ENCODE measurements at places on chromosomes 12 and 14. TPM values are rescaled to one million over a fixed set of nuclear protein-coding genes. Genes with fewer than 3 reads are reported as not detected.

The OAS3 gene
- 18.1 TPM for total RNA-seq

The MIP gene
- total RNA-seq = not detected

DNA sequence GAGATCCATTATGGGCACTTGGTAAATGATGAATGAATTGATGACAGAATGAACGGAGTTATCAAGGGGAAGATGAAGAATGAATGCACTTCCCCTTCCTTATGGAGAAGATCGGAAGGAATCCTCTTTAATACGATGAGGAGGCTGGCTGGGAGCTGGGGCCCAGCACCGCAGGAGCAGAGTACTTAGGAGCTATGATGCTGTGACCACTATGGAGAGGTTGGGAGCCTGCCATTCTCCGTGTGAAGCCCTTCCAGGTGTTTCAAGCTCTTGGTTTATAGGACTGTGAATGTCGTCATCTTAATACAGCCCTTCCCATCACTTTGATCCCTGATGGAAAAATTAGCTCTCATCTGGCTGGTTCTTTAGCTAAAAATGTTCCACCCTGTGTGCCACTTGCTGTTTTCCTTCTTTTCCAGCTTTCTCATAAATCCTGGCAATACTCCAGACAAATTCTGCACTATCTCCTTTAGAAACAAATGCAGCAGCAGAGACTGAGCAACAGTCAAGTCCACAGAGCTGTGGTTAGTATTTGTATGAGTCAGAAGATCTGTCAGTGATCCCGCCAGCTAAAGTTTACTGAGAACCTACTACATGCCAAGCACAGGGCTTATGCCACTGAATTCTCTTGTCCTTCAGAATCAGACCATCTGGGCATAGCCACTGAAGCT is 263.1 kb upstream of the CRY1 start:
- H3K36me3 ChIP-seq = no peaks in the 10 kb centered on the region
- no peak overlapping the region for H3K4me3 ChIP-seq
- H3K27me3 ChIP-seq = no peaks in the 10 kb centered on the region
- no peaks in the 10 kb centered on the region for H3K4me1 ChIP-seq
- DNase-seq = no peak
- no peak overlapping the region for H3K27ac ChIP-seq

DNA sequence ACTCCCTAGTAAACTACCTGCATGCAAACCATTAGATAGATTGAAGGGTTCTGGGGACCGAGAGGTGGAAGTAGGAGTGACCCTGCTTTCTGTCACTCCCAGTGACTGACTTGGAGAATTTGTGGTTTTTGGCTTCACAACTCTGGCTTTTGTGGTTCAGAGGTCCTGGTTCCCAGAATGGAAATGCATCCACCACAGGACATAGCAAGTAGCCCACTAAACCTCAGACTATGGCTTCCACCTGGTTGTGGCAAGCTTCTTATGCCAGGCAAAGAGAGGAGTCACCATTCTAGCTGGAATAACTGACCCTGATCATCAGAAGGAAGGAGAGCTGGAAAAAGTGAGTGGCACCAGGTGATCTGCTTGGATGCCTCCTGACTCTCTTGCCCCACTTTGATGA is 162.4 kb upstream of the TMEM260 start:
- no peaks in the 10 kb centered on the region for H3K36me3 ChIP-seq
- no peaks in the 10 kb centered on the region for H3K27me3 ChIP-seq
- no peaks in the 10 kb centered on the region for H3K4me1 ChIP-seq

GRCh38 chr14:58796242-58797009 is 158.7 kb downstream of the DACT1 start:
- no peak overlapping the region for H3K4me3 ChIP-seq
- no peaks in the 10 kb centered on the region for H3K27me3 ChIP-seq
- DNase-seq = no peak
- peaks cover 9% of the 10 kb centered on the region for H3K4me1 ChIP-seq
- no peak overlapping the region for H3K27ac ChIP-seq

The LMO3 gene
- total RNA-seq = 46.2 TPM

DNA sequence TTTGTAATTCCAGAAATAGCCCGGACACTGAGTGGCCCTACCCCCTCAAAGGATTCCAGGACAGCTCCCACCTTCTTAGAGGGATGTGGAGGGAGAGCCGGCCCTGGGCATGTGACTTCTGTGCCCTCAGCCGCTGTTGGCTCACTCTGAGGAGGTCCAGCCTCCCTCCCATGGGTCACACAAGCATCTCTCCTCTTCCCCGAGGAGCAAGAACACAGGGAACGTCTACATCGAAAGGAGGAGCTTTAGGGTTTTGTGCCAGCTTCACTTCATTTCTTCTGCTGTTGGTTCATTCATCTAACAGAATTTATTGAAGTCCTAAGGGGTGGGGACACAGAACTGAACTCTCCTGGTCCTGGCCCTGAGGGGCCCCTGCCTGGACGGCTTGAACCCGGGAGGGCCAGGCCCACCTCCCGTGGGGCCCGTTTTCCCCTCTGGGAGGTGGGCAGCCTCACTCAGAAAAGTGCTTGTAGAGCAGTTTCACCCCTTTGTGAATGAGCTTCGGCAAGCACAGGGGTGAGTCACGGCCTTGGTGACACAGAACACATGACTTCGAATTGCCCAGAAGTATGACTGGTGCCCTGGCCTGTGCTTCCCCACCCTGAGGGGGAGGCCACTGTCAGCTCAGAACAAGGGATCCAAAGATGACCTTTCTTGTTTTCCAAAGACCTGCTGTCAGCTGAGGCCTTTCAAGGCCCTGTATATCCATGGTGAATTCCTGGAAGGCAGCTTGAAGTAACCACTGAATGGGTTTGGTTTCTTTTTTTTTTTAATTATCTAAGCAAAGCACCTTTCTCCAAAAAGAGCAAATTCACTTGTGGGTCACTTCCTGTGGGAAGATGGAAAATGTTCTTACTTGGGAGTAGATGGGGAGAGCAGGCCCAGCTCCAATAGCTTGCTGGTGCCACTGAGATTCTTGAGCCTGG is 39.2 kb downstream of the NFKBIA start:
- H3K4me3 ChIP-seq = no peak overlapping the region
- no peaks in the 10 kb centered on the region for H3K27me3 ChIP-seq
- H3K36me3 ChIP-seq = no peaks in the 10 kb centered on the region
- H3K27ac ChIP-seq = no peak overlapping the region

GRCh38 chr12:238116-238515 is 24.2 kb upstream of the SLC6A12 start:
- H3K27me3 ChIP-seq = no peaks in the 10 kb centered on the region
- no peak for DNase-seq
- no peaks in the 10 kb centered on the region for H3K4me1 ChIP-seq
- H3K4me3 ChIP-seq = no peak overlapping the region

GRCh38 chr12:7899755-7900154 is 27.0 kb upstream of the SLC2A14 start:
- H3K4me1 ChIP-seq = no peaks in the 10 kb centered on the region
- no peak for DNase-seq
- no peak overlapping the region for H3K4me3 ChIP-seq
- no peaks in the 10 kb centered on the region for H3K27me3 ChIP-seq
- H3K36me3 ChIP-seq = no peaks in the 10 kb centered on the region
- no peak overlapping the region for H3K27ac ChIP-seq

DNA sequence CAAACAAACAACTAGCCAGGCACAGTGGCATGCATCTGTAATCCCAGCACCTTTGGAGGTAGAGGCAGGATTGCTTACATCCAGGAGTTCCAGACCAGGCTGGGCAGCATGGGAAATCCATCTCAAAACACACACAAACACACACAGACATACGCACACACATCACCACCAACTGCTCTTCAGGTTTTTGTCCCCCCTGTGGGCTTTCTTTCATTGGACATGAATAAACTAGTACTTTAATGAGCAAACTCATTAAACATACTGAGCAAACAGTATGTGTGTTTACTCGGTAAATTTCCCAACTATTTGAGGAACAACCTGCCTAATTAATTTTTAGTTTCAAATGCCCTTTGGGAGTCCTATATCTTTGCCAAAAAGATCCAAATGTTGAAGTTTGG is 10.1 kb upstream of the RASSF3 start:
- H3K4me3 ChIP-seq = no peak overlapping the region
- DNase-seq = no peak
- H3K36me3 ChIP-seq = no peaks in the 10 kb centered on the region

DNA sequence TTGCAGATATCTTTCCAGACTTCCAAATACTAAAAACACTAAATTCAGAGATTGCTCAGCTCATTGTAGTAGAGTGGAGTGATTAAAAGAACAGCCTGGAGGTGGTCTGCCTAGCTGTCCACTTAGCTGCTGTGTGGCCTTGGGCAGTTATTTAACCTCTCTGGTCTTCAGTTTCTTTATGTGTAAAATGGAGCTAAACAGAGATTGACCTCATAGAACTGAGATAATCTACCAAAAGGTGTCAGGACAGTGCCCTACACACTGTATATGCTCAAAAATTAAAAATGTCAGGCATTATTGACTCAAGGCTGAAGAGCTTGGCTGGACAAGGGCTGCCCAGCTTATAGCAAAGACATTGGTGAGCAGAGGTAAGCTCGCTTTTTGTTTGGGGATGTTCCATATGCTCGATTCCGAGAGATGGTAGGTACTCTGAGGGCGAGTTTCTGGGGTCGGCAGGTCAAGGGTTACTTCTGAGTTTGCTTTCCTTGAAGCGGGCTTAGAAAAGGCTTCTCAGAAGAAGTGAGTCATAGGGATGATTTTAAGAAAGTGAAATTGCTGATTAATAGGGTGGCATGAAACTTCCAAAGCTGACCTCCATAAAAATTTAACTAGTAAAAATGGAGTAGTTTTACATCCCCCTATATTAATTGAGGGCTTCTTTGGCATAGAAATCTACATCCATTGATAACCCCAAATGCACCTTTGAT is 107.5 kb downstream of the GPATCH2L start:
- H3K4me3 ChIP-seq = no peak overlapping the region
- no peaks in the 10 kb centered on the region for H3K4me1 ChIP-seq
- no peaks in the 10 kb centered on the region for H3K27me3 ChIP-seq
- no peak overlapping the region for H3K27ac ChIP-seq
- DNase-seq = no peak
- H3K36me3 ChIP-seq = no peaks in the 10 kb centered on the region

GRCh38 chr12:13130981-13131380 is 27.5 kb upstream of the GSG1 start:
- no peaks in the 10 kb centered on the region for H3K36me3 ChIP-seq
- no peak overlapping the region for H3K4me3 ChIP-seq
- peaks cover 7% of the 10 kb centered on the region for H3K4me1 ChIP-seq
- DNase-seq = no peak
- peak overlapping the region; percentile 3 for H3K27ac ChIP-seq

The FERMT2 gene
- total RNA-seq = 42.2 TPM

The MUCL1 gene
- total RNA-seq = not detected

The EXOC3L4 gene
- total RNA-seq = 1.8 TPM

- DNase-seq = peak; percentile 11
- H3K4me1 ChIP-seq = no peaks in the 10 kb centered on the region
- H3K4me3 ChIP-seq = no peak overlapping the region
- no peak overlapping the region for H3K27ac ChIP-seq
- no peaks in the 10 kb centered on the region for H3K27me3 ChIP-seq
Observed at GRCh38 chr12:40137252-40137651, 31.4 kb upstream of the SLC2A13 start.

DNA sequence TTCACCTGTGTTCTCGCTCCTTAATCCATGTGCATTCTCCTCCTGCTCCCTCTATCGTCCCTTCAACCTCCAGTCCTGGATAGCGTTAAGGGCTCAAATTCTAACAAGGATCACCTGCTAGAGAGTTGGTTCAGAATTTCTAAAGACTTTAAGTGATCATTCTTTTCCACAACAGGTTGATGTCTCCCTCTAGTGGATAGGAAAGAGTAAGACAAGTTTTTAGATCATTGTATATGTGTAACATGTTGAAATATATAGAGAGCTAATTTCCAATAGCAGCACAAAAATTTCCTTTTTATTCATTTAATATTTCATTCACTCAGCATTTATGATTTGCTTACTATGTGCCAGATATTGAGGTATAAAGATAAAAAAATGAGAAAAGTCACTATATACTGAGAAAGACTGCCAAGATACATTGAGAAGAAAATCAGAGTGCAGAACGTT is 9.3 kb upstream of the ESR2 start:
- no peaks in the 10 kb centered on the region for H3K36me3 ChIP-seq
- no peaks in the 10 kb centered on the region for H3K27me3 ChIP-seq
- peaks cover 9% of the 10 kb centered on the region for H3K4me1 ChIP-seq
- DNase-seq = no peak
- H3K4me3 ChIP-seq = no peak overlapping the region

The PRH2 gene
- not detected for total RNA-seq

The PRPF39 gene
- 21.4 TPM for total RNA-seq

The CCDC196 gene
- 3.4 TPM for total RNA-seq

The TAS2R43 gene
- 4.9 TPM for total RNA-seq

DNA sequence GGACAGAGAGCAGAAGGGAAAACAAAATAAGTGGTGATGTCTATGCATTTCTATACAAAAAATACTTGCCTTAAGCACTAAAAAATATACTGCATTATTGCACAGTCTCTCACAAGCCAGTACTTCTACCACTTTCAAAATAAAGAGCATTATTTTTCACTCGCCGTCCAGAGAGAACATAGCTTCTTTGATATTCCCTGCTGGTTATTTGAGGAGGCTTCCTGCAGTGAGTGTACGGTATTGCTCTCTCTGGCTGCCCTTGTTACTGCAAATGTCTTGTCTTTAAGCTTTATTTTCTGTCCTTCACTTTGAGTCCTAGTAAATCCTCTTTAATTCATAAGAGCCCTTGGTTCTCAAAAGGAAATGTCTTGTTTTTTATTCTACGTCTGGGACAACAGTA is 81.1 kb downstream of the EML1 start:
- no peak for DNase-seq
- no peak overlapping the region for H3K4me3 ChIP-seq
- H3K36me3 ChIP-seq = no peaks in the 10 kb centered on the region
- peaks cover 9% of the 10 kb centered on the region for H3K4me1 ChIP-seq
- no peak overlapping the region for H3K27ac ChIP-seq

The GPR68 gene
- 0.26 TPM for total RNA-seq

The FGF6 gene
- total RNA-seq = not detected

GRCh38 chr14:37985826-37986470 is 221.8 kb upstream of the SSTR1 start:
- no peaks in the 10 kb centered on the region for H3K4me1 ChIP-seq
- H3K4me3 ChIP-seq = no peak overlapping the region
- H3K36me3 ChIP-seq = no peaks in the 10 kb centered on the region
- H3K27me3 ChIP-seq = no peaks in the 10 kb centered on the region
- DNase-seq = peak; percentile 59
- H3K27ac ChIP-seq = no peak overlapping the region

GRCh38 chr14:20499881-20500280 is 5.5 kb upstream of the RNASE10 start:
- H3K4me3 ChIP-seq = no peak overlapping the region
- no peaks in the 10 kb centered on the region for H3K27me3 ChIP-seq
- H3K27ac ChIP-seq = no peak overlapping the region
- H3K36me3 ChIP-seq = no peaks in the 10 kb centered on the region
- no peak for DNase-seq

- no peak overlapping the region for H3K4me3 ChIP-seq
- no peaks in the 10 kb centered on the region for H3K27me3 ChIP-seq
- DNase-seq = no peak
- H3K36me3 ChIP-seq = no peaks in the 10 kb centered on the region
Observed at GRCh38 chr14:50020799-50021198, 95.6 kb downstream of the VCPKMT start.

The SLC39A2 gene
- not detected for total RNA-seq

- no peaks in the 10 kb centered on the region for H3K36me3 ChIP-seq
- no peak for DNase-seq
- no peak overlapping the region for H3K4me3 ChIP-seq
Observed at GRCh38 chr12:73181244-73181643, 909.1 kb downstream of the TRHDE start.

The TEX52 gene
- not detected for total RNA-seq

GRCh38 chr12:69417741-69418167 is 52.4 kb upstream of the FRS2 start:
- H3K27ac ChIP-seq = no peak overlapping the region
- no peak for DNase-seq
- no peaks in the 10 kb centered on the region for H3K27me3 ChIP-seq
- no peaks in the 10 kb centered on the region for H3K36me3 ChIP-seq

GRCh38 chr14:102544046-102544746 is 34.6 kb upstream of the ANKRD9 start:
- no peaks in the 10 kb centered on the region for H3K36me3 ChIP-seq
- H3K4me3 ChIP-seq = no peak overlapping the region
- peaks cover 15% of the 10 kb centered on the region for H3K4me1 ChIP-seq
- H3K27me3 ChIP-seq = peaks cover 17% of the 10 kb centered on the region
